ENCODE measurements at places on chromosomes 16 and 17.

- no peak for DNase-seq
Observed at GRCh38 chr17:50211249-50212120, 10.1 kb upstream of the COL1A1 start.

DNA sequence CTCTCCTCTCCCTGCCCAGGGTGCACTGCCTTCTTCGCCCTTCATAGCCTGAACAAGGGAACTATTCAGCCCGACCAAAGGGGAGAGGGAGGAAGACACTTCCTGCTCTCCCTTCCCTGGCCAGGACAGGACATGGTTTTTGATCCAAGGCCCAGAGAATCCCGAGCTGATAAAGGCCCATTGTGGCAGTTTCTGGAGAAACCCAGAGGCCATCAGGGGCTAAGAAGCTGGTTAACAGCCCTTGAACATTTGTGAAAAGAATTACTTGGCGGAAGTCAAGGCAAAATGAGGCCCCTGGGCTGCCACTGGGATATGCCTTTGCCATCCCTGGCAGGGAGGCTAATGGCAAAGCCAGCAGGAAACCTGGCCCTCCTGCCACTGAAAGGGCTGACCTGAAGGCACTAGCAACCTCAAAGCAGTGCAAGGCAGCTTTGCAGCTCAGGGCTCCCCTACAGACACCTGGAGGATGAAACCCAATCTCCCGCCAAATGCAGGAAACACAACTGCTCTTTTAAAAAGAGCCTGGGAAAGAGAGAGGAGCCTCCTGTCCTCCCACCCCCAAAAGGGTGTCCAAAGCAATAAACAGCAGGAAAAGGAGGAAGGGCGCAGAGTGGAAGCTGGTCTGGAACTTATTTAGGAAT is 12.6 kb downstream of the PHB1 start:
- no peak for DNase-seq

- no peak for DNase-seq
Observed at GRCh38 chr16:2956579-2956956, 7.5 kb upstream of the KREMEN2 start.

DNA sequence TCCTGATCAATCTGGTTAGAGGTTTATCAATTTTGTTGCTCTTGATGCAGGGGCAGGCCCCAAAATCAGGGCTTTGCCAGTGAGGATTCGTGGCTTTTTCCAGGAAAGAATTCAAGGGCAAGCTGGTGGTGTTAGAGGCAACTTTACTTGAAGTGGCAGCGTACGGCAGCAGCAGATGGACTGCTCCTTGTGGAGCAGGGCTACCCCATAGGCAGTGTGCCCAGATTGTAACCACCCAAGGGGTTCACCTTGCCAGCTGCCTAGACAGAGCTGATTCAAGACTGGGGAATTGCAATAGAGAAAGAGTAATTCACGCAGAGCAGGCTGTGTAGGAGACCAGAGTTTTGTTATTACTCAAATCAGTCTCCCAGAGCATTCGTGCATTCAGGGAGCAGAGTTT is 16.7 kb downstream of the DRC7 start:
- DNase-seq, result no peak

DNA sequence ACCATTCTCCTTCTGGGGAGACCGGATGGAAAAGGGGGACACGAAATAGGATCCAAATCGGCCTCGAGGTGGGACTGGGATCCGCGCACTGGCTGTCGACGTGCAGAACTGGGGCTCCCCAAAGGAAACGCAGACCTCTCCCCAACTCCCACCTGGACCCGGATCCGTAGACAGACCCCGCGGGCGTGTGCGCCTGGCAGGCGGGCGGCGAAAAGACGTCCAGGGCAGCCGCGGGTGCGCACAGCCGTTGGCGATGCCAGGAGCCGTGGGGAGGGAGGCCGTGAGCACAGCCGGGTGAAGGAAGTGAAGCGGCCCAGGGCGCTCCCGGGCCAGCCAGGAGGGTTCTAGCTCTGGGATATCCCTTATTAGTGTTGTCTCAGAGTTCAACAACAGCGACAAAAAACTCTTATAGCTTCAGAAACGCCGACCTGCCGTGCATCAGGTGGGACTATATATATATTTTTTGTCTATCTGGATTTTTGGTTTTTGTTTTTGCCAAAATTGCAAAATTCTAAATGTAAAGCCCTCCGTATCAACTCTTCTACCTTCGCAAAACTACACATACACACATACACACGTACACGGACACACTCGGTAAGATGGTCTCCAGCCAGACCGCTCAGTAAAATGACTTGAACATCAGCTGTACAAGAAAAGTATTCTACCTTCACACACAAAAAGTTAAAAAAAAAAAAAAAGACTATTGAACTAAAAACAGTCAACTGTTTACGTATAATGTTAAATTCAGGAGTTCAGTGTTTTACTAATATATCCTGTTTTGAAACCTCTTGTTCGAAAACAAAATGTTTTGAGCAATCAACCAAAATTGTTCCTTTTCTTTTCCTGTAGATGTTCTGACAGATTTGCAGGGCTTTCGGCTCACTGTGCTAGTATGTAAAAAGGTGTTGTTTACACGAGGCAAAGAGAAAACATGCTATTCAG is 5.2 kb upstream of the AATF start:
- DNase-seq, result no peak
